Fibroblast of gingiva (primary cell): ENCODE measurements at places on chromosomes 1 and 21.

DNA sequence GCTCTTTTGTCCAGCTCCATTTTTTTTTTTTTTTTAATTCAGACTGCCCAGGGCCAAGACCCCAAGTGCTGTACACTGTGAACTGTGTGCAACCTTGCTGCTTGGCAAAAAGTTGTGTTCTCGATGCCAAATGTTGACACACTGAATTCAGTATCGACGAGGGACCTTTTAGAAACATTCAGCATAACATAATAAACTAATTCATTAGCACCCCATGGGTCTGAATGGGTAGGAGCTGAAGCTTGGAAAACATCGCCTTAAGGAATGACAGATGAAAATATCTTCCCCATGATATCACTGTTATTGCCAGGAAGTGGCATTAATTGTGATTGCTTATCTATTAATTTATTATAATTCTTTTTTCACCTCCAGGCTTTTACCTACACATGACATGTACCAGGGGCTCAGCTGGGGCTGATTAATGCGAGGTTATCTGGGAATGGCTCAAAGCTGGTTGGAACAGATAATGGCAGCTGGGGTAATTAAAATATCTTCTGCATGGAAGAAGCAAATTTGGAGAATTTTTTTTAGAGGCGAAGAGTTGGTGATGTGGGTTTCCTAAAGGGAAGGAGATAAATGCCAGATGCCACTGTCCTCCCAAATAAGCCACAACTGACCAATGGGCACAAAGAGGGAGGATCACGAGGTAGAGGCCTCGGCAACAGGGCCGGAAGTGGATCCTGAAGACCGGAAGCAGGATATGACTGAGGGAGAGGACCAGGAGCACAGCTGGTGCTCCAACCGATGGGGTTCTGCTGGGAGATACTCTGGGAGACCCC lies 169.3 kb downstream of the GRIK3 start:
- DNase-seq, result no peak

DNA sequence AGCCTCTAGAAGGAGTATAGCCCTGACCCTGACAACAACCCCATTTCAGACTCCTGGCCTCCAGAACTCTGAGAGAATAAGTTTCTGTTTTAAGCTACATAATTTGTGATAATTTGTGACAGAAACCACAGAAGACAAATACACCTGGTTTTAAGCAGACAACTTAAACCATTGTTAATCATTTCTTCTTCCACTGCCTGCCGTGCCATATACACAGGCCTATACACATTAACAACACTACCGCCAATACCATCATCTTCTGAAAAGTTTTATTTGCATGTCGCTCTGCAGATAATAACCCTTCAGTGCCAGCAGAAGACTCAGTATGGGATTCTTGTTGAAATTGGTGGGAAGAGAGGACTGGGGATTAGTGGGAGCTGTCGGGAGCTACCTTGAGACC lies 39.9 kb upstream of the KRTAP19-8 start:
- no peak for DNase-seq

GRCh38 chr1:205266611-205267305 lies 39.0 kb downstream of the TMCC2 start:
- no peak for DNase-seq

DNA sequence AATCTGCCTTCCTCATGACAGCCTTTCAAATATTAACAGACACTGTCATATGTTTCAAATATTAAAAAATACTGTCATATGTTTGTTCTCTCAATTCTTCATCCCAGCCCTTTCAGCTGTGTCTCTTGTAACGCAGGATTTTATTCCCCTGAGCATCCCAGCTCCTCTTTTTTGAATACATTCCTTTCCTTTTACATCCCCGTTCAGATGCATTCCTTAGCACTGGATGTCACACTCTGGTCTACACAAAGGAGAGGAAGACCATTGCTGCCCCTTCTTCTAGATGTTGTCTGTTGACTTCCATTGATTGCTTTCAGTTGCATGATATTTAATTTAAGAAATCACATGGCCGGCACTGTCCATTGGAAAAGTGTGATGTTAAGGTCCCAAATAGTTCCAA lies 117.4 kb upstream of the PAXBP1 start:
- DNase-seq, result no peak

DNA sequence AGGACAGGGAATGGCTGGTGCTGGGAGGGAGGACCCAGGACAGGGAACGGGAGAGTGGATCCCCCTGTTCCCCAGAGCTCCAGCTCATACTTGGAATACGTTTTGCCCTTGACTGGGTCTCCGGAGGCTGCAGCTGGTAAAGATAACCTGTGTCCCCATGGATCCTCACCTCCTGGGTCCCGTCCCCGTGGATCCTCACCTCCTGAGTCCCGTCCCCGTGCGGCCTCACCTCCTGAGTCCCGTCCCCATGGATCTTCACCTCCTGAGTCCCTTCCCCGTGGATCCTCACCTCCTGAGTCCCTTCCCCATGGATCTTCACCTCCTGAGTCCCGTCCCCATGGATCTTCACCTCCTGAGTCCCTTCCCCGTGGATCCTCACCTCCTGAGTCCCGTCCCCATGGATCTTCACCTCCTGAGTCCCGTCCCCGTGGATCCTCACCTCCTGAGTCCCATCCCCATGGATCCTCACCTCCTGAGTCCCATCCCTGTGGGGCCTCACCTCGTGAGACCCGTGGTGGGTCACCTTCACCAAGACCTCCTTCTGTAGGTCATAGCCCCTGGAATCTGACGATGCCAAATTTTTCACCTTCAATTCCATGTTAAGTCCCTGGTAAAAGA lies 61.4 kb downstream of the SCCPDH start:
- no peak for DNase-seq

- DNase-seq, result no peak
These were observed 48.1 kb upstream of the NRIP1 start for GRCh38 chr21:15112858-15113257.

GRCh38 chr1:61672376-61672775 lies 52.6 kb downstream of the TM2D1 start:
- no peak for DNase-seq

DNA sequence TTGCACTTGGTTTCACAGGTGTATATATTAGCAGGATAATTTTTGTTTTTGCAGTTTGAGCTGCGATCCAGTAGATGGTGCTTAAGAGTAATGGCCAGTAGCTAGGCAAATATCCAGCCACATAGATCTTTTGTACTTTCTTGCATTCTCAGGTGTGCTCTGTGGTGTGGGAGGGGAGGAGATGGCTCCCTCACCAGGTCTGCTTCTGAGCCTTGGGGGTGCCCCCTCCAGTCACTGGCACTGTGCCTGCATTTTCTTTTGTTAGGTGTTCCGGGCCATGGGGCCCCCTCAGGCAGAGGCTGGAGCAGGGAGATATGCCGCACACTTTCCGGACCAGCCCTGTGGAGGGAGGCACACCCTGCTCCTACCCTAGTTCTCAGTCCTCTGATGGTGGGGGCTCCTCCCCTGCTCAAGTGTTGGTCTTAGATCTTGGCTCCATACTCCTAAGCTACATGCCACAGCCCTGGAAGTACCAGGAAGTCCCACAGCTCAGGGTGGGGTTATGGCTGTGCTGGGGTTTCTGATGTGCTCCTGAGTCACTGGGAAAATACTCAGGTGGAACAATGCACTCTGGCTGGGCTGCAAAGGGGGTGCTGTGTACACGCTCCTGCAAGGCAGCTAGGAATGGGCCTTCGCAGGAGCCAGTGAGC lies 197.6 kb upstream of the DMRTA2 start:
- DNase-seq, result no peak

DNA sequence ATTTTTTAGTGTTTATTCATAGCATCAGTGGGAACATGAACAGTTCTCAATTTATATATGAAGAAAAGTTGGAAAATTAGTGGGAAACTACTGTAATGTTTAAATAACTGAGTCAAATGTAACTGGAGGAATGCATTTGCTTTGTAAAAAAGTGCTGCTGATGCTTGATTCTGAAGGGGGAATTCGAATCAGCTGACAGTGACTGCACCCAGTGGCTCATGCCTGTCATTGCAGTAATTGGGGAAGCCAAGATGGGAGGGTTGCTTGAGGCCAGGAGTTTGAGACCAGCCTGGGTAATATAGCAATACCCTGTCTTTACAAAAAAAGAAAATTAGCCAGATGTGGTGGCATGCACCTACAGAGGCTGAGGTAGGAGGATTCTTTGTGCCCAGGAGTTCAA lies 398.4 kb downstream of the ZP4 start:
- no peak for DNase-seq

DNA sequence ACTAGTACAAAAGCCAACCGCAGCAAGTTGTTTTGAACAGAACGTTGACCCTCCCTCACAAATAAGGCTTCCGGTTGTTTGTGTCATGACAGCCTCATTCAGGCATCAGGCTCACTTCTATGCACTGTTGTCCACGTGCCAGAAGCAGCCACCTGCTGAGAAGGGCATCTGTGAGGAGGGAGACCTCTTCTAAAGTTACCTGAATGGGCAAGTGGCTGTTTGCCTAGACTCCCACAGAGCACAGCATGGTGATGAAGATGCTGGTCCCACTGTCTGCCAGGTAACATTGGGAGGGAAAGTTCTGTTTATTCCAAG lies 176.1 kb downstream of the CLIC6 start:
- DNase-seq, result no peak

DNA sequence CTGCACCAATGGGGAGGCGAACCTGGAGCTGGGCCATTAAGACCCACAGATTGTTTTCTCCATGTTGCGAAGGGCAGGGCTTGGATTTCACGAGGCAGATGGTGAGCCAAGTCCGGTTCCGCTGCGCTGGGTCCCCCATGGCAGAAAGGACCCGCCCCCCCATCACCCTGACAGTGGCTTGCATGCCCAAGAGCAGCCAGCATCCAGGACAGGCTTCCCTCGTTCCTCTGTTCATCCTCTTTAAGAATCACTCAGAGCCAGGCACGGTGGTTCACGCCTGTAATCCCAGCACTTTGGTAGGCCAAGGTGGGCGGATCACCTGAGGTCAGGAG lies 15.8 kb upstream of the NPHP4 start:
- no peak for DNase-seq

- no peak for DNase-seq
These were observed 2.2 kb downstream of the TMEM35B start for GRCh38 chr1:34982820-34983376.

DNA sequence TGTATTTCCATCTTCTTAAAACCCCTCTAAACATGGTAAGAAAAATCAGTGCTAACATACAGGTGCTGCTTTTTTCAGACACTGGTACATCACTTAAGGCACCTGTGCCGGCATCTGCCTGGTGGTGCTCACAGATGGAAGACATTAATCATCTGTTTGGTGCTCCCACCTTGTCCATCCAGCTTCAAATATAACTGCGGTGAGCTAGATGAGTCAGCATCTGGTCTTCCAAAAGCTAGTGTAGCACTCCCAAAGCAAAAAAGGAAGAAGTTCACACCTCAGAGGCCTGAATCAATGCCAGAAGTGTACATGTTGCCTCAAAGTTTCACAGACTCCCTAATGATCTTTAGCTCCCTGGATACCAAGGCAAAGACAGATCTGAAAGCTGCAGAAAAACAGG lies 44.4 kb downstream of the TM2D1 start:
- DNase-seq, result no peak

DNA sequence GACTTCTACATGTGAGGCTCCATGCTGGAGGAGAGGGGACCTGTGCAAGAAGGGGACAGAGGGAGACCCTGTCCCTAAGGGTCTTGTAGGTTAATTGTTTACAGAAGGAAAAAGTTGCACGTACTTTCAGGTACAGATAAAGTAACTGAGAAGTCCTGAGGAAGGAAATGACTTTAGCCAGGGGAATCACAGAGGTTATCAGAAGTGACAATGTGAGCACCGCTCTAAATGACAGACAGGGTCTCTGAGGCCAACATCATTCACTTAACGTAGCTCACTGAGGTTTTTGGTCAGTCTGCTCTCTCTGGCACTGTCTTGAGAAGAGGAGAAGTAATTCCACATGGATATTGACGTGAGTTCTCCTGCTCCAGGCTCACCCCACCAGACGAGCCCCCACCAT lies 12.0 kb downstream of the TAF5L start:
- no peak for DNase-seq

DNA sequence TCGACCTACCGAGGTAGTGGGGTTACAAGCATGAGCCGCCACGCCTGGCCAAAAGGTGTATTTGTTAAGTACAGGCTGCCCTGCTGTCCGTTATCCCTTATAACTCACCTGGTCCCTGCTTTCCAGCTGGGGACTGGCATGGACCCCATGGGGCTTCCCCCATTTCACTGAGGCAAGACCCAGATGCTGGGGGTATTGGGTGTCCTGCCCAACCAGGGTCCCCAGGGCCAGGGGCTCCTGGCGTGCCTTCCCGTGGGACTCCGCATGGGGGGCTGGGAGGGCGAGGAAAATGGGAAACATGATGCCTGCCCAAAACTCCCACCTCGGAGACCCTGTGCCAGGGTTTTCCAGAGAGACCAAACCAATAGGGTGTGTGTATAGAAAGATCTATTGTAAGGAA lies 64.4 kb downstream of the FAAP20 start:
- DNase-seq, result no peak

GRCh38 chr1:42937141-42937696 lies 21.4 kb downstream of the SLC2A1 start:
- peak; percentile 80 for DNase-seq

- no peak for DNase-seq
These were observed 31.4 kb upstream of the PKP1 start for GRCh38 chr1:201251851-201252430.

- peak; percentile 21 for DNase-seq
These were observed 51.7 kb downstream of the ABCA4 start for GRCh38 chr1:94068999-94069918.

- no peak for DNase-seq
These were observed 73.0 kb upstream of the TLR5 start for GRCh38 chr1:223216074-223216473.

DNA sequence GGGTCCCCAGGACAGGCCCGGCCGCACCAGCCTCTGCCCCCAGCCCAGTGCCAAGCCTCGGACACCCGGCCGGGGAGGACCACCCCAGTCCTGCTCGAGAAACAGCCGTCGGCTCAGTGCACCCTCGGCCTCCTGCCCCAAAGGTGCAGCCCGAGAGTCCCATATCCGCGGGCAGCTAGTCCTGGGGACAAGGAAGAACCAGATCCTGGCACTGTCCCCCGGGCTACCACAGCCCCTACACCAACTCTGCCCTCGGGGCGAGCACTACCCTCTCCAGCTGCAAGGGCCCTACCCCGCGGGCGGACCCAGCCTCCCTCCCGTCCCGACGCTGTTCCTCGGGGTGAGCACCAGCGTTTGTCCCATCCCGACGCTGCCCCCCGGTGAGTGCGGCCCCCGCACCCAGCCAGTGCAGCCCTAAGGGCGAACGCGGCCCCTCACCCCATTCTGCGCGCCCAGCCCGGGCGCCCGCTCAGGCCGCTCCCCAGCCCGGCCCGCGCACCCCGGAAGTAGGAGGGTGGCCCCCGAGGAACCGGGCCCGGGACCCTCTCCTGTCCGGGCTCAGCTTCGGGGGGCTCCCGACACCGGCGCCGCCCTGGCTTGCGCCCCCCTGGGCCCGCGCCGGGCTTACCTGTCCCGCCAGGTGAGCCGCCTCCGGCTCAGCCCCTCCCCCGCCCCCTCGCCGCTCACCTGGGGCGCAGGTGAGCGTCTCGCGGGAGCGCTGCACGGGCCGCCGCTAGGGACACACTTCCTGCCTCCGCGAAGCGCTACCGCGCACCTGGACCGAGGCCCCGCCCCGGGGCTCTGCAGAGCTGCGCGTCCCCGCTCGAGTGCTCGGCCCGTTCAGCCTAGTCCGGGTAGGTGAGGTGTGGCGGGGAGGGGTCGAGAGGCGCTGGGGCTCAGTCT lies at the start of gene KDF1:
Gene KDF1, minus strand, starts transcription at position 747 of the 903 bp plus-strand sequence. CDS start 8,088 bp downstream, outside the sequence.
- no peak for DNase-seq
